T-helper 2 cell (primary cell): ENCODE measurements at places on chromosomes 12 and 14.
A peak's percentile ranks its signal among the peaks of the same experiment; 100 is the strongest.

GRCh38 chr12:122467983-122468382 is 32.7 kb downstream of the ZCCHC8 start:
- no peak for DNase-seq

- no peak for DNase-seq
Observed at GRCh38 chr14:54086767-54087166, 130.1 kb upstream of the BMP4 start.

- no peak for DNase-seq
Observed at GRCh38 chr14:33465846-33466700, 484.8 kb downstream of the EGLN3 start.

- DNase-seq = no peak
Observed at GRCh38 chr14:84485036-84485435, 1044.9 kb upstream of the FLRT2 start.

DNA sequence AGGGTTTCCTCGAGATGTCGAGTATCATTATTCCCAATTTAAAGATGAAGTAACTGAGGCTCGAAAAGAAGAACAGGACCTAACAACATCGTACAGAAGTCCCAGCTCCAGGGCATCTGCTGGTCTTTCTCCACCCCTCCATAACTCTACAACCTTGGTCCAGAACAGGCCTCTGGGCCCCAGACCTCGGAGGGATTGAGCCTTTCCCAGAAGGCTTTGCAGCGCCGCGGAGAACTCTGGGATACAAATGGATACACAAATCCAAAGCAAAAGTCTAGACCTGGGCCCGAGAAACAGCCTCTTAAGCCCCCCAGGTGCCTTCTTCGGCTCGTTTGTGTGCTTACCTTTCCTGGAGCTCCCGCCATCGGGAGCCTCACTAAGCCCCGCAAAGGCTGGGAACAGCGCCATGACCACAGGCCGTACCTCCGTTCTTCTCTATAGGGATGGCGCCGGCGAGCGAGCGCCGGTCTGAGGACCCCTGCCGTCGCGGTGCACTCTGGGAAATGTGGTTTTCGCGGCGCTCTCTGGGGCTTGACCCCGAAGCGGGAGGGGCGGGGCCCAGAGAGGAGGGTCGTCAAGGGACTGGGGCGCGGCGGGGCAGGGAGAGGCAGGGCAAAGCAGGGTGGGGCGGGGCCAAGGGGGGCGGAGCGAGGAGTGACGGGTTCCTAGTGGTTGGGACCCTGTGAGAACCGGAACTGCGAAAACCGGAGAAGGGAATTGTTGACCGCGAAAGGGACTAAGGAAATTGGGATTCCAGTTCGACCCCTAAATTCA is at the start of gene NRDE2:
TSS of gene NRDE2 (minus strand) at position 445 of the 774 bp plus-strand sequence. CDS start at position 408, 37 bp downstream.
- peak; percentile 82 for DNase-seq

GRCh38 chr14:84987042-84987441 is 542.9 kb upstream of the FLRT2 start:
- no peak for DNase-seq
